NCI-H748 treated with DMSO at 0.1 percent for 48 hours (cell line): ENCODE measurements at places on chromosomes 2 and 18.
A peak's percentile ranks its signal among the peaks of the same experiment; 100 is the strongest.

DNA sequence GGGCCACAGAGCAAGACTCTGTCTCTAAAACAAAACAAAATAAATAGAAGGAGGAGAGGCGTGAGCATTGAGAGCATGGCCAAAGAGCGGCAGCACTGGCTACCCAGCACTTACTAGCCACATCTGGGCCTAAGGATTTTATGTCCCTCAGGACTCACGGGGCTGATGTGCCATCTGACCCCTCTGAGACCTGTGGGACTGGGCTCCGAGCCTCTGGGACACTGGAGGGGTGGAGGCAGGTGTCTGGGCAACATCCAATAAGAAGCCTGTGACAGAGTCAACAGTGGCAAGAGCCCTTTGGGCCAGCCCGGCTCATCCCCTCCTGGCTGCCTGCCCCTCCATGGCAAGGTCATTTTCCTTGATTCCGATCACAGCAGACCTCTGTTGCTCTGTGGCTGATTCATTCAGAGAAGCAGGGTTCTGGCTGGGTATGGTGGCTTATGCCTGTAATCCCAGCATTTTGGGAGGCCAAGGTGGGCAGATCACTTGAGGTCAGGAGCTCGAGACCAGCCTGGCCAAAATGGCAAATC is 60.7 kb downstream of the RRM2 start:
- no peak for DNase-seq

DNA sequence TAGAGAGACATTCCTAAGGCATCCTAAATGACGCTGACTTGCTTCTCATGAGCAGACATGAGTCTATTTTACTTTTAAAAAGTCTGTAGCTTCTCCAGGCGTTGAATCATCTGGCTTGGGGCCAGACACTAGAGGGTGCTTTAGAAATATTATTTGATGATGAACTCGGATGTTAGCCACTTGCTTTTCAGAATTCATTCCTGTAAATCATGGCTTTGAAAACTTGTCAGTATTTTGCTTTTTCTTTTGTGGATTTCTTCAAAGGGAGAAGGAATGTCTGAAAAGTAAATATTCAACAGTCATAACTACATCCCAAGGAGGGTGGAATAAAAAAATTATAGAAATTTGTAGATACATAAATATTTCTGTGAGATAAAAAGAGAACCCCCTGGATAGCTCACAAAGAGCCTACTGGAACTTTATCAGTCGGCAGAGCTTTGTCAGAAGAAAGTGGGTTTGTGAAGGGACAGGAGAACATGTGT is 370.8 kb downstream of the OSR1 start:
- DNase-seq = no peak

GRCh38 chr2:73262108-73262651 is 22.1 kb downstream of the FBXO41 start:
- DNase-seq = no peak

GRCh38 chr2:54392555-54393324 is 63.4 kb upstream of the SPTBN1 start:
- DNase-seq = no peak

DNA sequence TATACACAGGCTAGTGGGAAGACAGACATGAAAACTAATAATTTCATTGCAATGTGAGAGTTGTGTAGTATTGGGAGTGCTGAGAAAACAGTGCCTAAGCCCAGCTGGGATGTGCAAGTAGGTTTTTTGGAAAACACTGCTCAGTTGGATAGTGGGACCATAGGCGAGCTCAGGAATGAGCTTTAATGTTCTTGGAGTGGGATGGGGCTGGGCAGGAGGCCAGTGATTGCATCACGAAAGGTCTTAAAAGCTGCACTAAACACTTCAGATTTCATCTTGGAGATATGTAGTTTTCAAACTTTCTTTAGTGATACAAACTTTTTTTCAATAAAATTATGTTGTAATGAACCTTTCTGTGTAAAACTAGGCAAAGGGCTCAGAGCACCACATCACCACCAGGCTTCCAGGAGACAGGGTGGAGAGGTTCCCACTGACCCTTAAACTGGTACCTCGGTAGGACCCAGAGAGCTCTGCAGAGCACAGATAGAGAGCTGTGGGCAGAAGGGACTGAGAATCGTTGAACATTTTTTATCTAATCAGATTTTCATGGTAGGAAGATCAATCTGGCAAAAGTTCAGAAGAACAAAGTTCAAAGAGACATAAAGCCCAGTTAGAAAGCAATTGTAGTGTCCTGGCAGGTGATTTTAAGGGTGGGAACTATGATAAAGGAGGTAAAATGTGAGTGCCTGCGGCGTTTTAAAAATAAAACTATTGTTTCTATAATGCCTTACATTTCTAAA is 176.2 kb downstream of the TRABD2A start:
- DNase-seq = no peak

- DNase-seq = no peak
Observed at GRCh38 chr2:222609381-222609780, 46.5 kb downstream of the FARSB start.

DNA sequence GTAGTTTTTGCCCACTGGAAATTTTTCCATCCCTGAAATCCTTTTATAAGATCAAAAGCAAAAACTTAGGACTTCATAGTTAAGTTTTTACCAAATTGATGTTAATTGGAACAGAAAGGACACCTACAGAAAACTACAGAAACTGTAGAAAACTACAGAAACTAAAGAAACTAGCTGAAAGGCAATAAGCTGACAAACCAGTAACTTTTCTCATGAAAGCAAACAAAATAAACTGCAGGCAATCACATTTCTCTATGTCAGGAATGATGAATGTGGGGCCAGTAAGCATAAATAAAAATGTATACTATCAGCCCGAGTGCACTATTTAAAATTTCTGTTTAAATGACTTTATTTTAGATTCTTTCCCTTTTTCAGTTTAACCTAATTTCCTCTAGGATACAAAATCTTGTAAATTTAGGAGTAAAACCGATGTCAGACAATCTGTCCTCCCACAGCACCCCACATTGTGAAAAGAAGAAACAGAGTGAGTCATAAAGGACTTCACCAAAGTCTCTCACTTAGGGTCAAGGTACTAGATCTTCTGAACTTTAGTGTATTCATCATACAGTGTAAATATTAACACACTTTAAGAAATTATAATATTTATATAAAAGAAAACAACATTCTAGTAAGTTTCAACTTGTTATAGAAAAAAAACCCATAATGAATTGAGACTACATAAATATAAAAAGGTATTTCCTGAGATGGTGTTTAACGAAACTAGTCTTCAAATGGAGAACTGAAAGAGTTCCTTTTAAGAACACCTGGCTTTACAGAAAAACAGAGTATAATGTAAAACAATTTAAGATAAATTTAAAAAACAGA is 46.6 kb downstream of the USP40 start:
- no peak for DNase-seq

DNA sequence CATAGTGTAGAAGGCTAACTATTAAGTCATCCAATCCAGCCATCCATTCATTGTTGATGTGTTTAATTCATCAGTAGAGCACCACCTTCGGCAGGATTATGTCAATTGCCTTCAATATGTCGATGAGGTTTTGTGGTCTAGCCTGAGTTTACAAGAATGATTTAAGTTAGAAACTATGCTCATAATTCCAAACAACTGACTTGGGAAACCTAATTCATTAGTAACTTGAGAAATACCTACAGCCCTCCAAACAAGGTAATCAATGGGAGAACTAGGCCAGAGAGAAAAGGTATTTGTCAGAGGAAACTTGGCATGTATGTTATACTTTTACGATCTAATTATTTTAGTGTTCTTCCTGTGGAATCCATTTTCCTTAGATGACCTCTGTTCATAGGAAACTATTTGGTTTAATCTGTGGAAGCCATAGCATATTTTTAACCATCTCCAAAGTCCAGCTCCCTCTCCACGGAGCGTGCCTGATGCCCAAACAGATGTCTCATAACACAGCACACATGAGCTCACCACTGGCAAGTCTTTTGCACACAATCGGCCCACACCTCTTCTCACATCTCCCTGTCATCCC is 148.5 kb downstream of the GFPT1 start:
- no peak for DNase-seq

DNA sequence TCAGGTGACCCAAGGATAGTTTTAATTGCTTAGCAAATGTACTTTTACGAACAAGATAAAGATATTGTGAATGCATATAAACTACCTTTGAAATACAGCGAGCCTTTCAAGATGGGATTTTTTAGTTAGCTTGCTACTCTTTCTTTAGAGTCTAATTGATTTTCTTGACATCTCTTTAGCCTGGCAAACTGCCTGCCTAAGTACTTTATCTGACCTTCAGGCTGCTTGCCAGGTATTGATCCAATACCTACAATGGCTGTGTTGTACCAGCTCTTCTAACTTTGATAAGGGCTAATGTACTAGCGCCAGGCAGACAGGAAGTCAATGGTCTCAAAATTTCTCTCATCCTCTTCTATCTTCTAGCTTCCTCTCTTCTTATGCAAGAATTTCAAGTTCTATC is 414.4 kb upstream of the ACVR2A start:
- no peak for DNase-seq

- DNase-seq = no peak
Observed at GRCh38 chr2:182817558-182817957, 48.9 kb downstream of the FRZB start.

- no peak for DNase-seq
Observed at GRCh38 chr2:19979932-19980331, 10.0 kb downstream of the WDR35 start.

- no peak for DNase-seq
Observed at GRCh38 chr2:32442020-32442467, 85.2 kb downstream of the BIRC6 start.

GRCh38 chr2:205324355-205324754 is 357.9 kb upstream of the NRP2 start:
- no peak for DNase-seq

GRCh38 chr18:72456802-72457201 is 87.3 kb downstream of the CBLN2 start:
- no peak for DNase-seq

DNA sequence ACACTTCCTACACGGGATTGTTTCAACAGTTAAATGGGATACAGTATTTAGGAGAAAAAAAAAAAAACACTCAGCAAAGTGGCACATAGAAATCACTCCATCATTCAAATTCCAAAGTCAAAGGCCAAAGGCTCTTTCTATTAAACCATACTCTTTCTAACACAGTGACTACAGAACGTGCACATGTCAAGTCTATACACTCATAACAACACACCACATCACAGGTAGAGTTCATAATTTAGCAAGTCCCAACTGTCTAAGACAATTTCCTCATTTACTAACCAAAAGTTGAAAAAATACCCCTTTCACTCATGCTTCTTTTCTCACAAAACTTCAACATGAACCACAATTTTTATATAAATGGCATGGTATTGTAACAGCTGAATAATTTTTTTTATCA is 70.8 kb downstream of the MBOAT2 start:
- DNase-seq = no peak

GRCh38 chr2:3633089-3633981 is 24.7 kb upstream of the ALLC start:
- no peak for DNase-seq

DNA sequence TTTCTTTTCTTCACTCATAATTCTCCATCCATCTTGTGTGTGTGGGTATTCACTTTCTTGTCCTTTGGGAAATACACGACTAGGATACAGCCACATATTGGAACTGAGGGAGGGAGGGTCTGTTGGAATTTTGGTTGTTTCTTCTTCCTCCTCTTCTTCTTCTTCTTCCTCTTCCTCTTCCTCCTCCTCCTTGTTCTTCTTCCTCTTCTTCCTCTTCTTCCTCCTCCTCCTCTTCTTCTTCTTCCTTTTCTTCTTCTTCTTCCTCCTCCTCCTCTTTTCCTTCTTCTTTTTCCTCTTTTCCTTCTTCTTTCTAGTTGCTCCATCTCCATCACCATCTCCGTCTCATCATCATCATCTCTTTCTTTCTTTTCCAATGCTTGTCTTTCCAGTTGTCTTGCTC is 1307.3 kb upstream of the ZEB2 start:
- DNase-seq = no peak

GRCh38 chr2:230694241-230694640 is 18.4 kb upstream of the CAB39 start:
- DNase-seq = no peak

DNA sequence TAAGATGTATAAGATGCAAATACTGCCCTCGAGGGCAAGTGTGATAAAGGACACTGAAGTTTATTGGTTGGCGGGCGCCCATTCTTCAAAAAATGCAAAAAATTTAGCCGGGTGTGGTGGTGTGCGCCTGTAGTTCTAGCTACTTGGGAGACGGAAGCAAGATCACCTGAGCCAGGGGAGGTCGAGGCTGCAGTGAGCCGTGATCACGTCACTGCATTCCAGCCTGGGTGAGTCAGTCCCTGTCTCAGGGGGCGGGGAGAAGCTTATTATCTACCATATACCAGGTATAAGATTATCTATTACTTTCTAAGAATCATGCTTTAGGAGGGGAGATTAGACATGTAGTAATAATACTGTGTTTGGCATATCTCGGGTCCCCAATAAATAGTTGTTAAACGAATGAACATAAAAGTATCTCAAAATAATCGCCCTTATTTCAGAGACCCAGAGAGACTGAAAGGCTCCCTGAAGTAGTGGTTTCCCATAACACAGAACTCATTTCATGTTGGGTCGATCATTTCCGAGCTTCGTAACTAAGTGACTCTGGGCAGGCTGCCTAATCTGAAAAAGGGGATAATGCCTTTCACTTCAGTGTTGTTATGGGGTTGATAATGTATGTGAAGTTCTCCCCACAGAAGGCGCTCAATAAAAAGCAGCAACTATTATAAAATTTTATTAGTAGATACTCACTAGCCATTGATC is 1.2 kb upstream of the SELENOI start:
- DNase-seq = no peak

GRCh38 chr18:13530879-13531387 is 195.4 kb downstream of the FAM210A start:
- DNase-seq = peak; percentile 19

- no peak for DNase-seq
Observed at GRCh38 chr2:98520806-98521205, 76.1 kb downstream of the INPP4A start.

GRCh38 chr2:127048969-127049897 is 57.7 kb downstream of the BIN1 start:
- no peak for DNase-seq

DNA sequence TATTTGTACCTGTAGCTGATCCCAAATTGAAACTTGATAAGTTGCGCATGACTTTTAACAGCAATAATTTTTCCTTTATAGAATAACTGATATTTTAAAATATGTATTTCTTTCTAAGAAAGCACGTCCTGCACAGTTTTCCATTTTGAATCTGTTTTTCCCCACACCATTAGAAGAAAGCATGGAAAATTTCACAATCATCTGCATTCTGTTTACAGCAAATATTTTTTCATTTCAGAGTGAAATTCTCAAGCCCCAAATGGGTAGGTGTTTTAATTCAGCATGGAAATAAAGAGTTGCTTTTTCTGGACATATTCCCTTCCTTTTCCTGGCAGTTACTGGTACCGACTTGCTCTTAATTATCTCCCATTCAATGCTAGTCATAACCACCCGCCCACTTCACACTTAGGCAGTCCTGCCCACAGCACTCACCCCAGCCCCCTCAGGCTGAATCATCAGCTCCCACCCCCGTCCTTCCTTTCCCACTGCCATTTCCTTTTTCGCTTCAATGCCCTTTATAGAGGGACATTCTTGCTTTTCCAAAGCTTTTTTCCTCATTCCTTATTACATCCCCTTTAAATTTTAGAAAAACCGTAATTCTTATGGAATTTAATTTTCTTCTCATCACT is 89.2 kb upstream of the GLS start:
- peak; percentile 37 for DNase-seq
